Activated CD4-positive, alpha-beta T cell treated with anti-CD3 and anti-CD28 coated beads, Interleukin-10, Interleukin-2, amounts not matched to agents 100 ng/mL and 50 ng/mL, durations not matched to agents 16 hours and 8 hours (primary cell): ENCODE measurements at places on chromosomes 6 and 20.

DNA sequence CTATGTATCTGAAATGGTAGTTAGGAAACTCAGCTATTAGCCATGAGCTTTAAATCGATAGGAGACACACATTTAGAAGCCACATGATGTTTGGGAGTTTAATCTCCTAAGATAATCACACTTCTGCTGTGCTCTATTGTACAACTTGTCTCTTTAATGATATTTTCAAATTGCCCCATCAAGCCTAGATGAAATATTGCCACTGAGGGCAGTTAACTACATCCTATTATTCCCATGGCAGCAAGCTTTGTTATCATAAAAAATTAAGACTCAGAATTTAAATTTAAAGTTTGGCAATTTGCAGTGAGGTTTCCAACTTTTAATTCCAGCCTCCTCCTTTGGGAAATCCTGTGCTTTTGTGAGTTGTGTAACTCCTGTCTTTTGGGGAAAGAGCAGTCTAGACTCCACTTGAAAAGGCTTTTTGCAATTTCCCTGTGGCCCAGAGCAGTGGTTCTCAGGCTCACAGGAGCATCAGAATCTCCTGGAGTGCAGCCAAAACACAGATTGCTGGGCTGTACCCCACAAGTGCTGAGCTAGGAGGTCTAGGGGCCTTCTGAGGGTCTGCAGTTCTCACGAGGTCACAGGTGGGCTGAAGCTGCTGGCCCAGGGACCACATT lies 792.4 kb downstream of the QKI start:
- DNase-seq, result no peak

- peak; percentile 75 for DNase-seq
These were observed 55.4 kb downstream of the GFOD1 start for GRCh38 chr6:13431861-13432465.

- no peak for DNase-seq
These were observed 31.6 kb downstream of the MTRES1 start for GRCh38 chr6:107059606-107060005.

- no peak for DNase-seq
These were observed 117.7 kb downstream of the PLEKHG1 start for GRCh38 chr6:150717419-150717818.

DNA sequence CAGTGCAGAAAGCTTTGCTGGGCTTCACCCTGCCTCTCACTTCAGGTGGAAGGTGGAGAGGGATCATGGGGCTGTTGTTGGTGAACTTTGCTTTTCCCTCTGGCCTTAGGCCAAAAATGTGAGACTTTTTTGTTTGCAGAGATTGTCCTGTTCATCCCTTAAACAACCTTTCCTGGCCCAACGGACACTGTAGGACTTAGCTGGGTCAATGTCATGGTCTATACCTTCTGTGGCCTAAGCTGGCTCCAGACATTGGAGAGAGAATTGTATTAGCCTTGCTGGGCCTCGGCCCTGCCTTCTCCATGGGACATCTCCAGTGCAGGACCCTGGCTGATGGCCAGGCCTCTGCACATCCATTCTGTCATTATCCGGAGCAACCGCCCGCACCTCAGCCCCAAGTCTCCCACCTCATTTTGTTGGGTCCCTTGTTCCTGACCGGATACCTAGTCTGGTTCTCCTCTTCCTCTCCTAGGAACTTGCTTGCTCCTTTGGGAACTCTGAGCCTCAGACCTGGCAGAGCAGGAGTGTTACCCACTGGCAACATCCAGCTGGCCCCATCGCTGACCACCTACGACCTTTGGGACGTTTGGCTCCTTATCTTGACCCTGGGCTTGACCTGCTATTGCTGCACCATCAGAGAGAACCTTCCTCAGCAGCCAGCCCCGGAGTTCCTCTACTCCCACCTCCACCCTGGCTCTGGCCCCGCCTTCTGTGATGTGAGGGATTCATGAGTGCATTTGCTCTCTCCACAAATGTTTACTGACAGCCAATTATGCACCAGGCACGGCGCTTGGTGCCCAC lies 128.2 kb downstream of the BANF2 start:
- no peak for DNase-seq

GRCh38 chr6:106553440-106553839 lies 75.9 kb downstream of the RTN4IP1 start:
- peak; percentile 77 for DNase-seq

DNA sequence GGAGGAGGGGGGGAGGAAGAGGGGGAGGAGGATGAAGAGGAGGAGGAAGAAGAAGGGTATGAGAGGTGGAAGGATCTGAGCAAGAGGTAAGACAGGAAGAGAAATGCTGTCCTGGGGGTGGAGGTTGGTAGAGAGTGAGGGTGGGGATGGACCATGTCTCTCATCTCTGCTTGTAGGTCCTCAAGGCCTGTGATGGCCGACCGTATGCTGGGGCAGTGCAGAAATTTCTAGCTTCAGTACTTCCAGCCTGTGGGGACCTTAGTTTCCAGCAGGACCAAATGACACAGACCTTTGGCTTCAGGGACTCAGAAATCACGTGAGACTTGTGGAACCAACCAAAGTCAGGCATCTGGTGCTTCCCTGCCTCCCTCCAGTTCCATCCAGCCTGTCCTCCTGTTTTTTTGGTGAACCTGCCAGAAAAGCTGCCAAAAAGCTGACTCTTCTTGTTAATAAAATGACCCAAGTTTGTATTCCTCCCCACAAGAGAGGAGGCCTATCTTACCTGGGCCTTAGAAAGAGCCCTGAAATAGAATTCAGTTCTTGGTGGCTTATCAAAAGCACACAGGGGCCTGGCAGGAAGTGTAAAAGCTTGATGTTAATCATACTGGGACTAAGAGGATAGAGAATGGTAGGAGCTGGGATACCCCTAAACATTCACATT lies 2.5 kb upstream of the C4A start:
- DNase-seq, result no peak

- no peak for DNase-seq
These were observed 7.0 kb downstream of the ENPP4 start for GRCh38 chr6:46136831-46137230.

GRCh38 chr6:36851626-36852025 lies 12.4 kb upstream of the CPNE5 start:
- no peak for DNase-seq

GRCh38 chr6:111888928-111889695 lies 15.9 kb upstream of the FYN start:
- DNase-seq, result no peak

GRCh38 chr6:168719901-168720300 lies 278.9 kb downstream of the SMOC2 start:
- no peak for DNase-seq

DNA sequence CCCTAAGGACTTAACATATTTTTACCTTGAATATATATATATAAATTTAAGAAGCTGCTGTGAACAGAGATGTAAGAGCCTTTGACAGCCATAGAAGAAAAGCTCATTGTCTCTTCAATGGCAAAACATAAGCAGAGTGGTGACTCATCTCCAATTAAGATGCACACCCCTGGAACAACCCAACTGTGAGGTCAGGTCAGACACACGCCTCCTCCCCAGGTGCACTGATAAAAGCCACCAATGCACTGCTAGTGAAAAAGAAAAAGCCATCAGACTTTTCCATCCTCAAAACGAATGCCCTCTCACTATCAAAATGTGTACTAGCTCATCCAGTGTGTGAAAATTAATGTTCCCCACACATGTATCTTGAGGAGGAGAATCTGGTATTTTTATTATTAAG lies 100.1 kb downstream of the SMLR1 start:
- no peak for DNase-seq

GRCh38 chr6:110183292-110183885 lies 3.2 kb downstream of the CDC40 start:
- DNase-seq, result no peak

DNA sequence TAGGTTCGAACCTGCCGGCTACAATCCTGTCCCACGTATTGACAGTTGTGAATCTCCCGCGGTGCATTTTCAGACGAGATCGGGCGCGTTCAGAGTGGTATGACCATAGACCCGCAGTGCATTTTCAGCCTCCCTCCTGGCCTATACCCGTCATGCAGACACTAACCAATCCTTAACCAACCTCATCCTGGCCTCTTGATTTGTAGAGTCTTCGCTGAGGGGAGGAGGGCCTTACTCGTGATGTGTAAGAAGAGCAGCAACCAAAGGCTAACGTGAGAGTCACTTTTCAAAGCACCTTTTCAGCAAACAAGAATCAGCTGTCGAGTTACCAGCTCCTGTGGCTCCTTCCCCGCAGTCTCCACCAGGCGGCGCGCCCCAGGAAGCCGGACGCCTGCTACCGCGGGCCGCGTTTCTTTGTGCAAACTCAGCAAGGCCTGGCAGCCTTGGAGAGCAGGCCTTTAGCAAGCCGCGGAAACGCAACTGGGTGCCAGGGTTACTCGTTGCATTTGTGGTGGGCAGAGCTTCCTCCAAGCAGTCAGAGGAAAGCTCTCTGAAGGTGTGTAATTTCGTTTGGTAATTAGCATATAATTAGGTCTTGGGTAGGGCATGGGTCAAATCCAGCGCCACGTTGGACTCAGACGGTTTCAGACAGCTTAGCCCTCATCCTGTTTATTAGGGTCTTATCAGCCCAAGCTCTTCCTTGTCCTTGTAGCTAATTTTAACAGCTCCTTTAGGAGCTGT lies 139.8 kb downstream of the OR2B2 start:
- peak; percentile 92 for DNase-seq

DNA sequence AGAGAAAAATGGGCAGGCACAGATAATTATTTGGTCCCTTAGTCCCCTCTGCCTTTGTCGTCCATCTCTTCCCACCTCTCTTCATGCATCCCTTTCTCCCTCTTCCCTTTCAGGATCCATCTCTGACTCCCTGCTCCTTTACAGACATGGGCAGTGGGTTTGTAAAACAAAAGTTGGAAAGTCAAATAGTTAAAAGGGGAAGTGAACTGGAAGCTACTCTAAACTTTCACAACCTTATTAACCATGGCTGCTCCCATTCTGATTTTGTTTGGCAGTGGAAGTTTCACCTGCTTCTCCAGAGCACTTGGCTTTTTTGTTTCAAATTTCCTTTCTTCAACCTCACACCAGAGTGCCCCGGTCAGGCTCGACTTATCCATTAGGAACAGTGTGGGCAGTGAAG lies 1.2 kb downstream of the HLA-DQA2 start:
- DNase-seq, result no peak

DNA sequence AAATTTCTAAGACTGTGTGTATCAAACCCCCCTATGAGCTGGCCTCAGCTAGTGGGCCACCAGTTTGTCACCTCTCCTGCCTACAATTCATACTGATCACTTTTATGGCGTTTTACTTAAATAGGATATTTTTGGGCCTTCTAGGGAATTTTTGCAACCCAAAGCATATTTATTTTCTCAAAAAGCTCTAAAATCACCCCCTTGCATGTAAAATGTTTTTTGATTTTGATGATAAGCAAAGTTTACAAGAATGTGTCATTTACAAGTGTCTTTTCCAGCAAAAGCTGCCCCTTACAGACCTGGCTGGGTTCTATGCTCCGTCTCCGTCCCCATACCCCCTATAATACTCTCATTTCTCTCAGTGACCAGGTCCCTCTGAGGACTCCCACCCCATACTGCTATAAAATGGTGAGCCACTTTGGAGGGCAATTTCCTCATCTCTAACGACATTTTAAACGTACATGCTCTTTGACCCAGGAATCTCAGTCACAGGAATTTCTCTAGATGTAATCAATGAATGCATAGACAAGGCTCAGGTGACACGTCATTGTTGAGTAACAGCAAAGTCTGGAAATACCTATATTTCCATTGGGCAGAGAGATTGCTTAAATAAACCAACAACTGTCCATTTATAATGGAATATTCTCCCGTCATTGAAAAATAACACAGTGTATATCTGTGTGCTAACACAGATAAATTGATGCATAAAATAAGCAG lies 13.9 kb upstream of the OCSTAMP start:
- DNase-seq, result no peak

GRCh38 chr6:12791371-12791770 lies 74.8 kb downstream of the PHACTR1 start:
- no peak for DNase-seq

GRCh38 chr6:10972196-10972595 lies 71.9 kb downstream of the ELOVL2 start:
- no peak for DNase-seq
